AML-193 (cell line): ENCODE measurements at places on chromosomes 13 and 19.

- DNase-seq, result peak; percentile 52
These were observed 14.4 kb downstream of the LEUTX start for GRCh38 chr19:39792999-39793546.

DNA sequence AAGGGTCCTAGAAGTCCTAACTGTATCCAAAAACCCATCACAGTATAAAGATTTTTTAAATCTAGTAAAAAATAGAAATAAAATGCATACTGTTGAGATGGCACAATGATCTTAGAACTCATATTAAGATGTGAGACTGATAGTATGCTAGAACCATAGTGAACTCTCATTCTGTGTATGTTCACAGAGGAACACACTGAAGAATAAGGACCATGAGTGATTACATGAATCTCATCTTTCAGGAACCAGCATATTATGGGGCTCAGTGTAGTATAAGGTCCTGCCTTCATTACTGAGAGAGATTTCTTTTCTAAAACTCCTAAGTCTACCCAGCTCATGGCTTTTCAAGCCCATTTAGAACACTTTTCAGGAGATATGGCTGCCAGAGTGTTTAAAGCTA, 59.8 kb upstream of the RFC3 start:
- no peak for DNase-seq

- DNase-seq, result no peak
These were observed 251.0 kb downstream of the UQCRFS1 start for GRCh38 chr19:28961772-28962500.

DNA sequence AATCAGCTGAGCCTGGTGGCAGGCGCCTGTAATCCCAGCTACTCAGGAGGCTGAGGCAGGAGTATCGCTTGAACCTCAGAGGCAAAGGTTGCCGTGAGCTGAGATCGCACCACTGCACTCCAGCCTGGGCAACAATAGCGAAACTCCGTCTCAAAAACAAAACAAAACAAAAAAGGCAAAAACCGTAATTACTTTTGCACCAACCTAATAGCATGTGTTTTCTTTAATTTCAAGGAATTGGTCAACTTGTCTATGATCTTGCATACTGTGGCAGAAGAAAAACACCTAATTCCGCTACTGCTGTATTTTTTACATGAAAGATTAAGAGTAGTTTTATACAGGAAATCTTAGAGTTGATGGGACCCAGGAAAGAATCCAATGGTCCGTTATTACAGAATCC, 241.2 kb downstream of the COL4A1 start:
- DNase-seq, result no peak

DNA sequence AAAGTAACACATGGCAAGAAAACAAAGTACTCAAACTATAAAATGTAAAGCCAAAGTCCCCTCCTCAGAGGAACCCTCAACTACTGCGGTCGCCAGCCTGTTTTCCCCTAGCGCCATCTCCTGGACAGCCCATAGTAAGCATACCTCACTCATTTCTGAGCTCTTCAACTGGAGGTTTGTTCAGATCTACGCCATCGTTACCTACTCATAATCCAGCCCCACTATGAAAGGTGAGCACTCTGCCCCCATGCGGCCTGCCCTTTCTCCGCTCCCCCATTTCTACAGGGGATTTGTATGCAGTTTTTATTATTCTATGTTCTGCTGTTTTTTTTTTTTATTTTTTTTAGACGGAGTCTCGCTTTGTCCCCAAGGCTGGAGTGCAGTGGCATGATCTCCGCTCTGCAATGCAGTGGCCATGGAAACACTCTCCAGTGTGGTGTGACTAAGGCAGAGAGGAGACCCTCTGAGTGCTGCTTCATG, 26.2 kb downstream of the OPA3 start:
- DNase-seq, result peak; percentile 66
